Activated naive CD8-positive, alpha-beta T cell treated with anti-CD3 and anti-CD28 coated beads, Interleukin-2, amount 50 U/mL, for 16 hours (primary cell): ENCODE measurements at places on chromosomes 5 and 9.

DNA sequence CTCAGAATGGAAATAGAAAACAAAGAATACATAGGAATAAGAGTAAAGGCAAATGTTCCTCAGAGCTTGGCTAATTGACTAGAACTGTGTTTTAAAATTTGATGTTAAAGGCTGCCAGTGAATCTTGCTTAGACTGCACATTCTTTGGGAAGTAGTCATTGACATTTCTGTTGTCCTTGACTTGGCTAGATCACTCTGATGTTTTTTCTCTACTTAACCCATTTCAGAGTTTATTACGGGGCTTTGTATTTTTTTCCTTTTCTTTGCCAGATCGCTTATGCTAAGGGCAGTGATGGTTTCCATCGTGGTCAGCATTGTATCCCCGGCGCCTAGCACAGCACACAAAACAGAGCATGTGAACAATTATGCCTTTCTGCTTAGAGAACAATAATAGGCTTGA, 1126.7 kb upstream of the CDH9 start:
- no peak for DNase-seq

- DNase-seq = no peak
Observed at GRCh38 chr9:137723783-137724445, 105.1 kb downstream of the EHMT1 start.

DNA sequence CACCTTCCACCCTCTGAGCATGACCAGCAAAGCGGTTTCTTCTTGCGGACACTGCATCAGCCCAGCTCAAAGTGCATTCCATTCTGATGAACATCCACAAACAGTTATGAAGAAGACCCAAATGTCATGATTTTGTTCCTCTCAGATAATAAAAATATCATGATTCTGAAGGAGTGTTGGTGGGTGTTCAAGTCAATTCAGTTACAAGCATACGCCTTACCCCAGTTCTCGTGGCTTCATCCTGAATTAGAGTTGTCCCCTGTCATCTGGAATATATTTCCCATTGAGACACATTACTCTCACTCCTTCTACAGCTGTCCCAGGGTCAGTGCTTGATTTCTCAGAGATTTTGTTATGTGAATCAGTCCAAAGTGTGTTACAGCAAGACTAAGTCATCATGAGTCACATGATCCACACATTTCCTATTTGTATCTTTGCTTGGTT, 325.4 kb downstream of the RFX3 start:
- no peak for DNase-seq

DNA sequence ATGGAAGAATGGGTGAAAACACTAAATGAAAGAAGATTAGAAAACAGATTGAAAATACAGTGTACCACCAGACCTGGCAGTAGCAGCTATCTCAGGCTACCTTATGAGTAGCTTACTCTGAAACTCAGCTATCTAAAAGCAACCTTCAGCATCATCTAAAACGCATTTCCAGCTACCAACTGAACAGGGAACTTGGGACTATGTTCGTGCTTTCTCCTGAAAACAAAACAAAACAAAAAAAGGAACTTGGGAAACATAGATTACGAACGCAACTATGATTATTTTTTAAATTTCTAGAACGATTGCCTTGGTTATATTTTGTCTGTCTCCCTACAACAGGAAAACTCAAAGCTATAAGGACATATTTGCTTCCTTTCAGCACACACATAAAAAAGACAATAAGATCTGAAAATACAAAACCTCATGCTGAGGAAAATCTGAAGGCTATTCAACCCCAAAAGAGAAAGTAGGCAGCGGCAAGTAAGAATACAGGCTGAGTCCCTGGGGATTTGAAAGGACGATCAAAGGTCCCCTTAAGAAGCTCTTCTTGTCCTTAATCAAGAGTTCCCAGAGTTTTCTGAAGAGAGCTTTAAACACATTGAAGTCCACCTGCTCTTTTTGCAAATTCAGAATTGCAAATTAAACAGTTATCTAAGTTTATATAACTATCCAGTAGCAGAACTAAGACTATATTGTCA, 53.4 kb downstream of the OR2K2 start:
- no peak for DNase-seq

- no peak for DNase-seq
Observed at GRCh38 chr5:34858790-34859189, 19.8 kb downstream of the TTC23L start.

- DNase-seq = no peak
Observed at GRCh38 chr5:133851521-133851920, 116.9 kb downstream of the C5orf15 start.

- no peak for DNase-seq
Observed at GRCh38 chr5:96031811-96032261, 70.2 kb upstream of the ELL2 start.

GRCh38 chr9:122015170-122015821, 77.8 kb downstream of the TTLL11 start:
- DNase-seq = no peak

DNA sequence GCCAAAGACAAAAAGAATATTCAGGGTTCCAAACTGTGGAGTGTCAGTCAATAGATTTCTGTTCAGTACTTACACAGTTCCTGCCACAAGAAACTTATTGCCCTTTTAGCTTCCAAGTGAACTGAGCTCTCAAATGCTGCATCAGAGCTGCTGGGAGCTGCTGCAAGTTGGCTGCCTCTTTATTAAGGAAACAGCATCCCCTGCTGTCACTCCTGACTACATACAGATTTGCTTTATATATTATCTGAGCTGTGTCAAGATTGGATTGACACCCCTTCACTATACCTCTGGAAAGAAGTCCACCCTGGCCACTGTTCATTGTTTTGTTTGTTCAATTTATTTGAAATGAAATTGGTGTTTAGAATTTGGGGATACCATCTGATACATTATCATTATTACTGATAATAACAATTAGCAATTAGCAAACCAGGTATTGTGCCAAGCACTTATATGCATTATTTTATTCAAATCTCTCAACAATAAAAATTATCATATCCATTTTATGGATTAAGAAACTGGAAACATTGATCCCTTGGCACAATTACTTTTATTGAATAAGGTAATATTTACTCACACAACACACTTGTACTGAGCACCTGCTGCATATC, 16.4 kb upstream of the C5orf58 start:
- no peak for DNase-seq

- no peak for DNase-seq
Observed at GRCh38 chr5:175847061-175847460, 24.3 kb upstream of the CPLX2 start.

GRCh38 chr9:136526625-136527066, 19.2 kb downstream of the NOTCH1 start:
- no peak for DNase-seq

DNA sequence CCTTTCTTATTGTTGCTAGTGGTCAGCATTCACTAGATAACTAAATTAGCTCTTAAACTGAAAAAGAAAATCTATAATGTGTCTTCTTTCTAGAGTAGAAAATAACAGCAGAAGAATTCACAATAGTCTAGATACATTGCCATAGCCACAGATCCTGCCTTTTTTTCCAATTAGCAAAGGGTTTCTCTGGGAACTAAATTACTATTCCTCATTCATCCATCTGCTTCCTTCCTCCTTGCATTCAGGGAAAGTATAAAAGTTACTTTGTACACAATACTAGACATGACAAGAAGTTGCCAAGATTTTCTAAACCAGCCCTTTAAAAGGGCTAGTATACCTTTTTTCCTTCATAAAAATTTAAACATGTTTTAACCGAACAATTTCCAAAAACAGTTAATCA, 21.2 kb upstream of the WDR41 start:
- no peak for DNase-seq

DNA sequence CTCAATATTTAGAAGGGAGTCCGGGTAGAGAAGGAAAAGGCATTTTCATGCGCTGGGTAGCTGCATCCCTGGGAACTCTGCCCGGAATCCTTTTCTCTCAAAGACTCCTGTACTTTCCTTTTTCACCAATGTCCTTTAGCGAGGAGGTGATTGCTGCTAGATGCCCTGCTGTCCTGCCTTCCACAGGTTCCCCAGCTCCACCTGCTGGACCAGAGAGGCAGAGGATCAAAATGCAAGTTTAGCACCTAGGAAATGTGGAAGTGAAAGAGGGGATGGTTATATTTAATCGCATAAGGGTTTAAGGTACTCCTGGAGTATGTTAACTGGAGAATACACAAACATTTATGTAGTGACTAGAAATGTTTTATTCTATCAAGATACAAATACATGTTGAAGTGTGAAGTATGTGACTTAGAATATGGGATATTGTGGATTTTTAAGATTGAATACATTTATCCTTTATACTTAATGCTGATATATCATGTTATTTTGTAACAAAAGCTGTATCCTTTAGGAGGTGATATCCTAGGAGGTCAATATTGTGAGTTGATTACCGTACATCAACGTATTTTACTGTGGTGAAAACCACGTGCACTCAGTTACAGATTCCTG, 145.7 kb downstream of the ARHGAP26 start:
- no peak for DNase-seq

DNA sequence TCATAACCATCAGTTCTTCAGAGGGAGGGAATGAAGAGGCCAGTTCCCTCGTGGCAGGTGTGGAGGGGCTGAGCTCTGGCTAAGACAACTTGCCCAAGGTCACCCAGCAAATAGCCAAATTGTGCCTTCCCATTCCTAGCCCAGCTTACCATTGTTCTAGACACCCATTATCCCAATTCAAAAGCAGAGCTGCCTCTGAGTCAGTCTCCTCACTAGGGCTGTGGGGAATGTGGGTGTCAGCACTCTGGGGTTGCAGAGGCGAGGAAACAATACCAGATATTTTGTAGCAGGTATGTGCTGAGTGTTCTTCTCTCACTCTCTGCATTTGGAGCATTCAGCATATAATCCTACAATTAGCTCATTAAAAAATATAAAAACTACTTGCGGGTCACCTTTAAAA, 270.8 kb downstream of the PSAT1 start:
- DNase-seq = no peak

GRCh38 chr9:106864373-106865143, 1.6 kb downstream of the ZNF462 start:
- DNase-seq = no peak

- DNase-seq = no peak
Observed at GRCh38 chr9:113309204-113309813, 6.1 kb upstream of the RNF183 start.

- DNase-seq = no peak
Observed at GRCh38 chr5:2848619-2849018, 97.1 kb upstream of the IRX2 start.

GRCh38 chr9:136299116-136299515, 4.8 kb downstream of the CCDC187 start:
- DNase-seq = no peak

DNA sequence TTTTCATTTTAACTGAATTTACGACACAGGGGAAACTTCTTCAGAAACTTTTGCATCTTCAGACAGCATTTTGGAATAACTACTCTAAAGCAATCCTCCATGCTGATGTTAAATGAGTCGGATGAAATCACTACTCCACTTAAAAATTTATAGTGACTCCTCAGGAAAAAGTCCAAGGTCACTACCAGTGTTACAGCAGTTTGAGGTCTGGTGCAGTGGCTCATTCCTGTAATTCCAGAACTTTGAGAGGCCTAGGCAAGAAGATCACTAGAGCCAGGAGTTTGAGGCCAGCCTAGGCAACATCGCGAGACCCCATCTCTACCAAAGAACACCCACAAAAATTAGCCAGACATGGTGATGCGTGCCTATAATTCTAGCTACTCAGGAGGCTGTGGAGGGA, 5.9 kb upstream of the GAS1 start:
- no peak for DNase-seq

DNA sequence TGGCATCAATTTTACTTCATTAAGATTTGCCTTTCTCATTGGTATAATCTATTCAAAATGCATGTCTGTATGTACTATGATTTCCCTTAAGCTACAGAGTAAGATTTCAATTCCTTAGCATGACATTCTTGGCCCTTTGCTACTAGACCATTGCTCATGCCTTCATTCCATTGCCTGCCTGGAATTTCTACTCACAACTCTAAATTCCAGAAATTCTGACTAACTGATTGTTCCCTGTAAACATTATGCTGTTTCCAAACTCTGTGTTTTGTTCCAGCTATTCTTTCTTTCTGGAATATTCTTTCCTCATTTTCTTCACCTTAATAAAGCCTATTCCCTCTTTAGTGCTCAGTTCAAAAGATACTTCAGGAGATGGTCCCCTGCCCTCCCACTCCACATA, 568.8 kb upstream of the SEMA6A start:
- DNase-seq = no peak

GRCh38 chr9:76943054-76943453, 37.1 kb upstream of the PRUNE2 start:
- no peak for DNase-seq

DNA sequence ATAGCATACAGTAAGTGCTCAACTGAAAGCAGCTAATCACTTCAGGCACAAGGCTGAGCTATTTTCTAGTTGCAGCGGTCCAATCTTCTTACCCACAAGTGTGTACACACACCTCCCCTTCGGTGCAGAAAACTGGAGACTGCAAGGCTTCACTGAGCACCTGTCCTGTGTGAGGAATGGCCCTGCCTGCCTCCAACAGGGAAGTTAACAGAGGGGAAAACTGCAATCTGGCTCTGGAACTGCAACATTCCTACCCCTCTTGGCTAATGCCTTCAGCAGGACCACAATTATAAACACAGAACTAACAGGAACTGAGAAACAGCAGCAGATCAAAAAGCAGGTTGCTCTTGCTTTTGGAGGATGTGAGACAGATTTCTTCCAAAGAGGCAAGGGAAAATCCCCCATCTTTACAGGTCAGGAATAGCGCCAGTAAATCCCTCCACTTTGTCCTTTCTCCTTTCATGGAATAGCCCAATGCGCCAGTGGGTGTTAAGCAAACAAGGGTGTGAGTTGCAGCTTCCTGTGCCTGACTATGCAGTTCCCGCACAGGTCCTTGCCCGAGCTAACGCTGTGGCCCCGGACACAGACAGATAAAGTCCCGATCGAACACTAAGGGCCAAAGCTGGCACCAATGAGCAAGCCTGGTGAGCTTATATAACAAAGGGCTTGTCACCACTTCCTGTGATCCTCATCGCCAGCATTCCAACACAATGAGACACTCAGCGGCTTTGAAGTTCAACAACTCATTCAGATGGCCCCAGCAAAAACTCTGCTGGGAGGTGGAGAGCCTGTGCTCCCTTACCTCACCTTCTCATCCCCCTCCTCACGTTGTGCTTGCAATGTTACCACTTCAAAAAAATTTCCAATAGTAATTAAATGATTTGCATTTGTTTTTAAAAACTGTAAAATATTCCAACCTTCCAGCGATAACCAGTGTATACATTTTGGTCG, 21.5 kb downstream of the SHB start:
- no peak for DNase-seq

- DNase-seq = peak; percentile 9
Observed at GRCh38 chr9:88303721-88304451, 84.4 kb upstream of the SPIN1 start.

DNA sequence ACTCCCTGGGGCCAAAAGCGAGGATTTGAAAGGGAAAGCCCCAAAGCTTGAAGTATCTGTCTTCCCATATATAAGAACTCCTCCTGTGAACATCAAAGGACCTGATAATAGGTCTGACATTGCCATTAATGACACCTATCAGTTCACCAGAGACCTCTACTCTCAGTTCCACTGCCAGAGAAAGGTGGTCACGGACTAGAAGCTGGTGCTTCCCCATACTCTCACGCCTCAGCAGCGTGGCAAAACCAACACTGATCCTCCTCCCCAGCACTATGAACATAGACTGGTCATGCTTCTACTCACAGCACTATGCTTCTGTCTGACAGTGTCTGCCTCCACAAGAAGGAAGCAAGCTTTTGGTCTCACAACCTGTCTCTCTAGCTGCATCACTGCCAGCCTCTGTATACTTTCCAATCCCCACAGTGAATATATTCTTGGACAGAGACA, 37.9 kb downstream of the NRG2 start:
- DNase-seq = no peak

GRCh38 chr5:141876628-141877355, 1.4 kb downstream of the PCDH1 start:
- no peak for DNase-seq

- no peak for DNase-seq
Observed at GRCh38 chr5:57931807-57932206, 449.2 kb upstream of the ACTBL2 start.
